ENCODE measurements at places on chromosomes 1 and 21.

- no peak for DNase-seq
Observed at GRCh38 chr21:30577766-30578165, 12.4 kb downstream of the KRTAP22-2 start.

DNA sequence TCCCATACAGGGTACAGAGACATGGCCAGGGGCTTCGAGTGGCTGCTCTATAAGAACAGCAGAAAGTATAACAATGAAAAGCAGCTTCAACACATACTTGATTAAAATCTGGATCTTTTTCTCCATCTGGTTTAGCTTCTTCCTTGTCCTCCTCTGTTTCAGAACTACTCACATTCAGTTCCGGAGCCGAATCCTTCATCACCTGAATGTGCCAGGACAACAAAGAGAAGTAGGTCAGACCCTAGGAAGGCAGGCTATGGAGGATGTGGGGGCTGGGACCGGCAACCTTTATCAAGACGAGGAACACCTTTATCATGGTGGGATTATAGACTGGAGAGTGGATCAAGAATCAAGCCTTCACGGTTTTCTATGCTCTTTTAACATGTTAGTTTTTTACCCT, 32.2 kb upstream of the RAP1GAP start:
- DNase-seq: no peak

- no peak for DNase-seq
Observed at GRCh38 chr1:34166625-34167361, 1.8 kb upstream of the CSMD2 start.

DNA sequence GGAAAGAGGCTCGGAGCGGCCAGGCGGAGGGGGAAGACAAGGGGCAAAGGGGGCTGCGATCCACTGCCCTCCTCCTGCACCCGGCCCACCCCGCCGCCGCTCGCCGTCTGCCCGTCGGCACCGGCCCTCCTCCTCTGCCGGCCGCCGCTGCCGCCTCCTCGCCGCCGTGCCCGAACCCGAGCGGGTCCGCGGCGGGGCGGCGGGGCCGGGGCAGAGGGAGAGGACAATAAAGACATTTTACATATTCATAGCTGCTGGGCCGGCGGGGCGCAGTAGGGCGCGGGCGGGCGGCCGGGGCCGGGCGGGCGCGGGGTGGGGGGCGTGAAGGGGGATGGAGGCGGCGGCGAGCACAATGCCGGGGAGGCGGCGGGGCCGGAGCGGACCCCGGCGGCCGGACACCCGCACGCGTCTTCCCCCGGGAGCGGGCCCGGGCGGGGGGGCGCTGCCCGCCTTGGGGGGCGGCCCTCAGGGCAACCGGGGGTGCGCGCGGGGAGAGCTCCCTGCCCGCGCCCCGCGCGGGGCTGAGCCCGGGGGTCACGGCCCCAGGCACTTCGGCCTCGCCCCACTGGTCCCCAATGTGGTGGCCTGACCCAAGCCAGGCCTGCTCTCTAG, 546 bp downstream of the POU2F1 start:
- DNase-seq: no peak

GRCh38 chr1:61435226-61435625, 289.7 kb downstream of the TM2D1 start:
- no peak for DNase-seq

DNA sequence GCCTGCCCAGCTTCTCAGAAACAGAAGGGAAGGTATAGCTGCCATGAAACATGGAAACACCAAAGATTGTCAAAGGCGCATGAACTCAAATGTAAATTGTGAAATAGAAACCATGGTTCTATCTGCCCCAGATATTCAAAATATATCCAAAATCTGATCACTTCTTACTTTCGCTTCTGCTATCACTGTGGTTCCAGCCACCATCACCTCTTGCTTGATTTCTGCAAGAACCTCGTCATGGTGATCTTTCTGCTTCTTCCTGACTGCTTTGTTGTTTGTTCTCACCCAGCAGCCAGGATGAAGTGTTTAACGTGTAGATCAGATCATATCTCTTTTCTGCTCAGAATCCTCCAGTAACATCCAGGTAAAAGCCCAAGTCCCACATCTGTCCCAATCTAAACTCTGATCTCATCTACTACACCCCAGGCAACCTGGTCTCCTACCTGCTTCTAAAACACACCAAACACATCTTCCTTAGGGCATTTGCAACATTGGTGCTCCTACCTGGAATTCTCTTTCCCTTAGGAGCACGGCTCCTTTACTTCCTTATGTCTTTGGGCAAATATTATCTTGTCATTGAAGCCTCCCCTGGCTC, 10.5 kb upstream of the LMO4 start:
- DNase-seq: no peak

- DNase-seq: no peak
Observed at GRCh38 chr1:228397966-228398365, 8.7 kb downstream of the TRIM11 start.

GRCh38 chr1:64309431-64309831, 106.0 kb downstream of the UBE2U start:
- no peak for DNase-seq

DNA sequence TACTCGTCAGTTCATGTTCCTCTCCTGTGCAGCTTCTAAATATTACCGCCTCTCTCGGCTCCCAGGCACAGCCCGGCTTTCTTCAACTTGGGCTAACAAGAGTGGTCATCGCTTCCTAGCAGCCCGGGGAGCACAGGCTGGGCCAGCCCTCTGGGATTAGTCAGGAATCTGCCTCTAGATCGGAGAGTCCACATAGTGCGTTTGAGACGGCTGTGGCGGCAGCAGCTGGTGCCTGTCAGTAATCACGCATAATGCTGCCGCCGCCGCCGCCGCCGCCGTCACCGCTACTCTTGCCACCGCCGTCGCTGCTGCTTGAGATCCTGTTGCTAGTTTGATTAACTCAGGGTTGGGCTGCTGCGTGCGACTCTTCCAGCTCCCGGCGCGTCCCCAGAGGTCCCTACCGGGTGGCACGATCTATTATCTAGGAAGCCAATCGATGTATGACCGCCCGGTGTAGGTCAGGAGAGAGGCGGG, at the start of gene RXRG:
Gene RXRG (minus strand): TSS at position 230 of the 474 bp plus-strand sequence. CDS start 233 bp downstream, outside the sequence.
- peak; percentile 64 for DNase-seq

DNA sequence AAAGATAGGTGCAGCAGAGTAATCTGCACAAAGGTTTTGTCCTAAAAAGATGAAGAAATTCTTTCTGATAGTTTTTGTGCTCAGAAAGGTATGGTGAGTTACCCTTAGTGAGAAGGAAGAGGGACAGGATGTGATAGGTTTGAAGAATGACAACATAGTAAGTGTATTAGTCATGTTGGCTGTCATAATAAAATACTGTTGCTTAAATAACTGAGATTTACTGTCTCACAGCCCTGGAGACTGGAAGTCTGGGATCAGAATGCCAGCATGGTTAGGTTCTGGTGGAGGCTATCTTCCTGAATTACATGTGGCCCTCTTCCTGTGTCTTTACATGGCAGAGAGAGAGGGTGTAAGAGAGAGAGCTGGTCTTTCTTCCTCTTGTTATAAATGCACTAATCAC, 965.2 kb downstream of the TTLL7 start:
- DNase-seq: no peak

GRCh38 chr1:209434631-209435217, 148.8 kb upstream of the CAMK1G start:
- DNase-seq: no peak

GRCh38 chr1:172172352-172172831, 248.1 kb upstream of the C1orf105 start:
- DNase-seq: no peak

GRCh38 chr1:112646225-112646624, 26.6 kb downstream of the CAPZA1 start:
- no peak for DNase-seq

- DNase-seq: no peak
Observed at GRCh38 chr1:230825761-230826160, 42.6 kb downstream of the C1orf198 start.

DNA sequence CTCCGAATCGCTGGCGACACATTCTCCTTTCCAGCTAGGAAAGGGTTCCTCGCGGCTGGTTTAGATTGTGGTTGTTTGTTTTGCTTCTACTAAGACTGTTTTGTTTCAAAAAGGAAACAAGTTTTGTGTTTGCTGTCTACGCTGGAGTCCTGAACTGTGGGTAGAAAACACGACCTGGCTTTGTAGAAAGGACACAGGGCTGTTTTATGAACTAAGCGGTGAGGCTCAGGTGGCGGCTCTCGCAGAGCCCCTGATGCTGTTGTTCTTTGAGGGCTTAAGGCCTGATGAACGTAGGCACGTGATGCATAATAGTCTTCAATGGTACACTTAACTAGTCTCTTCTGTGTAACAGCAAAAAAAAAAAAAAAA, 27.0 kb upstream of the FHAD1 start:
- DNase-seq: no peak

DNA sequence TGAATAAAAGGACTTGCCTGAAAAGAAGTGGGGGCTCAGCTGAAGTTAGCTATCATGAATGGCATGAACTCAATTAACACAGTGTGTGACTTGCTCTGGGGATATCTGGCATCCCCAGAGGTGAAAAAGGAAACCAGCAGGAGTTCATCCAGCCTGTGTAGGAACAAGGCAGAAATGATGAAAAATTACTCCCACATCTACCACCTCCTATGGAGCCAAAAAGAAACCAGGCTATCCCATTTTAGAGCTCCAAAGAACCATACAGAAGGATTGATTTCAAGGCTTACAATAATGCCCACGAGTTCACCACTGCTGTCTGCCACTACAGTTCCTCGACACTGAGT, 25.3 kb downstream of the TP53BP2 start:
- DNase-seq: no peak

DNA sequence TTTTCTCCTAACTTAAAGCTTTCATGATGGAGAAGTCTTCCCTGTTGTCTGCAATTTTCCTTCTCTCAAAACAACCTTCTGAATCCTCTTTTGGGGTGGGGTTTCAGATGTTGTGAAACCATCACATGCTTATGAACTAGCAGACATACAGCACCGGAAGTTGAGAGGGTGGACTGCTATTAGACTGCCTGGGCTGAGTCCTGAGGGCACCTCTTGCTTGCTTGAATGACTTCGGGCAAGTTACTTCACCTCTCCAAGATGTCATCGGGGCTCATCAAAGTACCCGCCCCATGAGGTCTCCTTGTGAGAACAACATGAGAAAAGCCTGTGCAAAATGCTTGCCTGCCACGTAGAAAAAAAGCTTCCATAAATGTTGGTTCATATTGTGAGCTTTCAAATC, 89.6 kb downstream of the CCDC185 start:
- DNase-seq: no peak

- DNase-seq: no peak
Observed at GRCh38 chr1:116743535-116743934, 10.7 kb upstream of the CD2 start.

DNA sequence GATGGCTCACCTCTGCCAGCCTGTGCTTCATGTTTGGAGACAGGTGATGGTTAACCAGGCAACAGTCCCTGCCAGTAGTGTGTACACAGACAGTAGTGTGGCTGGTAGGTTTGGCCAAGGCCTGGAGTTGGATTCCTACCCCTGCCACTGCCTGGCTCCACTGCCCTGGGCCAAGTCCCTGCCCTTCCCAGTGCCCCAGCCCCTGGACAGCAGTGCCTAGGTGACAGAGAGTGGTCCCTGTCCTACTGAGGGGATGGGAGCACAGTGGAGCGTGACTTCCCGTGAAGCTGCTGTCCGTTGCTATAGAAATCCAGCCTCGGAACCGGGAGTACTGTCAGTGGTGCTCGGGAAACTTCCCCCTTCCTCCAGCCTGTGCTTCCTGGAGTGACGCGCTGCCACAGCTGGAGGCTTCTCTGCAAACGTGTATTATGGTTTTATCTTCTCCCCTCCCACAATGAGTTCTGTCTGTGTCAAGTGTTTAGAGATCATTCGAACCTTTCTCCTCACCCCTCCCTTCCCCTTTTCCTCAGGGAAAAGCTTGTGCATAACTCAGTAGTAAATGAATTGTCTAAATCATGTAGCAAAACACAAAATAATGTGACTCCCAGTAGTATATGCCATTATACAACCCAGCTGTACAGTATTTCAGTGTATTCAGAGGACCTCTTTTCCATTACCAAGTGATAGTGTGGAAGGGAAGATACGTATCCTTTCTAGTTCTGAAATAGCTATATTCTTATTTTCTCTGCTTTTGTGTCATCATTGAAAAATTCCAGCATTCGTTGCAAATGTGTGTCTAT, 73.4 kb downstream of the GALNT2 start:
- peak; percentile 81 for DNase-seq

DNA sequence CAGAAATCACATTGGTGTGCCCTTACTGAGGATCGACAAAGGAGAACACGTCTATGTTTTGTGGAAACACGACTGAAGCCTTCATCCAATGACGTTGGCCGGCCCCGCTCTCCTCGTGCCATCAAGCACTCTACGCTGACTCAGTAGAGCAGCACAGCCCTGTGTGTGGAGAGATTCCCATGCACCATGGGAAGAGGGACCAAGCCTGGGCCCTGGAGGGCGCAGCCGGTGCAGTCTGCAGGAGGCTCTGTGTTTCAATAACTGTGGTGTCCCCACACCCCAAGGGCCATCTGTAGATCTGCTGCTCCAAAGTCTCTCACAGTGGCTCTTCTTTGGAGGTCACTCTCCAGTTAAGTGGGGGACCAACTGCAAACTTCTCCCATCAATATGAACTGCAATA, 97.4 kb downstream of the KCNJ15 start:
- DNase-seq: no peak

- no peak for DNase-seq
Observed at GRCh38 chr1:179493323-179493722, 82.4 kb downstream of the NPHS2 start.

- no peak for DNase-seq
Observed at GRCh38 chr1:237760951-237761350, 129.8 kb downstream of the ZP4 start.

DNA sequence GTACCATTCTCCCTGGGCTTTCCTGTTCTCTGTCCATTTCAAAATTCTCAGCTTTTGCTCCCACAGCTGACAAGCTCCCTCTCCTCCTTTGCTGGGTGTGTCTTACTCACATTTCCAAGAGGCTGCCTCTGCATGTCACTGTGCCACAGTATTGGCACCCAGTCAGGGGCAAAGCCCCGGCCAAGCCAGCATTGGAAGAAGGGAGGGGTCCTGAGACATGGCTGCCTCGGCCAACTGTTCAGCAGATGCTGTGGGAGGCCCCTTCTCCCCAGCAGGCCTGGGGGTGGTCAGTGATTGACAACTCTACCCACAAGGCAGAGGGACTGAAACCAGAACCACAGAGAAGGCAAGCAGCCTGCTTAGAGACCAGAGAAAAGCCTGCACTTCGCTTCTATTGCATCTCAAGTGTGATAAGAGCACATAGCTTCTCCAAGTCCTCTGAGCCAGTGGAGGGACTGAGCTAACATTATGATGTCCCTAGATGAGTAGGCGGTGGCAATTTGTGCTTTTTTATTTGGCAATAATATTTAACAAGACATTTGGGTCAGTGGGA, 294.1 kb downstream of the SIPA1L2 start:
- DNase-seq: peak; percentile 54

- peak; percentile 1 for DNase-seq
Observed at GRCh38 chr1:238141353-238141752, 250.6 kb upstream of the ZP4 start.

GRCh38 chr1:157193702-157194391, 55.7 kb upstream of the ETV3 start:
- DNase-seq: peak; percentile 31

GRCh38 chr1:204331847-204332487, 27.8 kb downstream of the PLEKHA6 start:
- no peak for DNase-seq

DNA sequence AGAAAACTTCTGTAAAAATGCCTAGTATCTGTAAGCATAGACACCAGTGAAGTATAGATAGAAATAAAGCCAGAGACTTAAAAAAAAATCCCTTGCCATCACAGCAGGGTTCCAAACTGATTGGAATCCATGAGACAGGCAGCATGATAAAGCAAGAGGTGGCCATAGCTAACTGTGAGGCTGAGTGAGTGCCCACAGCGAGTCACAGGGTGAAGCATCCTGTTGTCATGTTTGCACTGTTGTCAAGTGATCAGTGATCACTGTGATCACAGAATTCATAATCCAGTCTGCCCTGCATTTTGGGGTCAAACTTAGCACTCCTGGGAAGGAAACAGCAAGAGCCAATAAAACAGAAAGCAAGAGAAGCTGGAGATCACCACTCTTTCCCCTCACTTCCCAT, 33.3 kb downstream of the LRRC8B start:
- DNase-seq: no peak
